ENCODE measurements at places on chromosomes 2 and 18. TPM values are rescaled to one million over a fixed set of nuclear protein-coding genes. Genes with fewer than 3 reads are reported as not detected.

Gene CDH19
- not detected for total RNA-seq

Gene FOXI3
- not detected for total RNA-seq

GRCh38 chr2:218046238-218046637 is 22.8 kb upstream of the RUFY4 start:
- DNase-seq: no peak
- H3K27me3 ChIP-seq: peaks cover 45% of the 10 kb centered on the region
- H3K4me3 ChIP-seq: no peak overlapping the region
- no peaks in the 10 kb centered on the region for H3K36me3 ChIP-seq
- no peak overlapping the region for H3K27ac ChIP-seq

Gene VWA3B
- total RNA-seq: 0.59 TPM

Gene SAP130
- 5.4 TPM for total RNA-seq

GRCh38 chr18:44789710-44790109 is 109.0 kb downstream of the SETBP1 start:
- H3K36me3 ChIP-seq: no peaks in the 10 kb centered on the region
- no peak overlapping the region for H3K4me3 ChIP-seq
- H3K4me1 ChIP-seq: no peaks in the 10 kb centered on the region
- no peak overlapping the region for H3K27ac ChIP-seq
- no peaks in the 10 kb centered on the region for H3K27me3 ChIP-seq
- no peak for DNase-seq

DNA sequence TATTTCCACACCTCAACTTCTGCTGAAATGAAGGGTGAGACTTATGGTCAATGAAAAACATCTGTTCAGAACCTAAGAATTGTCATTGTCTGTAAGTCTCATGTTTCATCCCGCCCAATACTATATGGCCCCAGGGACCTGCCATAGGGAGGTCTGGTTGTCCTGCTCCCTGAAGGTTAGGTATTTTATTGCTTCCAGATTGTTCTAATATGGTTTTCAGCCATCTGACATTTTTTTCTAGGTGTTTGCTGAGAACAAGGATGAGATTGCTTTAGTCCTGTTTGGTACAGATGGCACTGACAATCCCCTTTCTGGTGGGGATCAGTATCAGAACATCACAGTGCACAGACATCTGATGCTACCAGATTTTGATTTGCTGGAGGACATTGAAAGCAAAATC is 7.3 kb downstream of the XRCC5 start:
- H3K4me3 ChIP-seq: no peak overlapping the region
- no peaks in the 10 kb centered on the region for H3K27me3 ChIP-seq
- peaks cover 19% of the 10 kb centered on the region for H3K4me1 ChIP-seq
- H3K27ac ChIP-seq: no peak overlapping the region

GRCh38 chr18:8623549-8624106 is 14.4 kb downstream of the RAB12 start:
- DNase-seq: no peak
- peaks cover 6% of the 10 kb centered on the region for H3K4me1 ChIP-seq
- peaks cover 20% of the 10 kb centered on the region for H3K36me3 ChIP-seq
- H3K4me3 ChIP-seq: no peak overlapping the region
- no peaks in the 10 kb centered on the region for H3K27me3 ChIP-seq

Gene C18orf54
- 1.8 TPM for total RNA-seq

DNA sequence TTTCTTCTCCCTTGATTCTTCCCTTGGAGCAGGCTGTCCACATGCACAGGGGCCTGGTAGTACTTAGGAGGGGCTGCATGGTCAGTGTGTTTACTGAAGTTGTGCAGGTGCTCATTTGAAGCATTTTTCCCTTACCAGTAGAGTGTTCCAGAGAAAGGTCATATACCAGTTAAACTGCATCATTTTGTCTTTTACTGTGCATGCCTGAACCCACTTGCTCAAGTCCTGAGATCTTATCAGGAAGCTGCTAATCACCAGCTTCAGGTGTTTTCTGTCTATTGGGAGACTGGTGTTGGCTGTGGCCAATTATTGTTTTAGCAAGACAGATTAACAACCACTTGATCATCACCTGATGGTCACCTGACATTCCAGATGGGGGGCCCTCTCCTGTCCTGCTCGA is 676.6 kb downstream of the DPP10 start:
- no peaks in the 10 kb centered on the region for H3K4me1 ChIP-seq
- H3K27ac ChIP-seq: no peak overlapping the region
- no peak overlapping the region for H3K4me3 ChIP-seq
- H3K27me3 ChIP-seq: no peaks in the 10 kb centered on the region
- no peak for DNase-seq

DNA sequence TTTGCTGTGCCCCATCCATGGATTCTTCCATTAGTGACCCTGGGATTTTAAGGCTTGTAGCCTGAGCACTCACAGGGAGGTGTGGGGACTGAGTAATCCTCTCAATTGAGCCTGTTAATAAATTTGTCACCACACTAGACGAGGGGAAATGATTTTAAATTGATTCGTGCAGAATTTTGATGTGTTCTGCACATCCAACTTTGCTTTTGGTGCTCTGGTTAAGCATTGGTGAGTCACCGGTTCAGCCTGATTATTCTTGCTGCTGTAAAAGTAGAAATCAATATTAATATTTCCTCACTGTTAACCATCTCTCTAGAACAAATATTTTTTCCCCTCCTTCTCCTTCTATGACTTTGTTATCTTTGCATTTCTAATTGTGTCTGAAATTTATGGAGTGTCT is 482.0 kb downstream of the TSN start:
- H3K36me3 ChIP-seq: no peaks in the 10 kb centered on the region
- H3K4me1 ChIP-seq: peaks cover 3% of the 10 kb centered on the region
- H3K27me3 ChIP-seq: no peaks in the 10 kb centered on the region
- no peak overlapping the region for H3K4me3 ChIP-seq
- no peak overlapping the region for H3K27ac ChIP-seq
- no peak for DNase-seq

GRCh38 chr2:19102696-19103423 is 255.6 kb downstream of the OSR1 start:
- H3K4me1 ChIP-seq: peaks cover 7% of the 10 kb centered on the region
- H3K36me3 ChIP-seq: no peaks in the 10 kb centered on the region
- no peak overlapping the region for H3K4me3 ChIP-seq
- no peaks in the 10 kb centered on the region for H3K27me3 ChIP-seq
- no peak for DNase-seq
- H3K27ac ChIP-seq: no peak overlapping the region

Gene HS1BP3
- 47.8 TPM for total RNA-seq
